ENCODE measurements at places on chromosomes 6 and 20. TPM values are rescaled to one million over a fixed set of nuclear protein-coding genes. Genes with fewer than 3 reads are reported as not detected.

Gene FERMT1
- 6.3 TPM for total RNA-seq

Gene CCR6
- total RNA-seq: not detected

Gene TIAM2
- total RNA-seq: 3.5 TPM

Gene COL21A1
- total RNA-seq: 0.38 TPM

Gene PTCHD4
- total RNA-seq: 7.0 TPM

Gene STXBP5
- 40.8 TPM for total RNA-seq

Gene TCP11
- total RNA-seq: 0.19 TPM

Gene RIMS1
- 17.1 TPM for total RNA-seq

Gene LGSN
- total RNA-seq: under 0.01 TPM

Gene OR2H2
- total RNA-seq: not detected

Gene HLA-DRB5
- not detected for total RNA-seq

Gene PLA2G7
- total RNA-seq: under 0.01 TPM

Gene GABRR1
- total RNA-seq: not detected

Gene KCNK16
- not detected for total RNA-seq

Gene SFTA2
- not detected for total RNA-seq

Gene BPIFB2
- not detected for total RNA-seq

Gene FOXC1
- 2.3 TPM for total RNA-seq

Gene TCFL5
- total RNA-seq: 18.6 TPM

Gene ASIP
- not detected for total RNA-seq

Gene KIF6
- total RNA-seq: 0.28 TPM

All from regular cardiac myocyte (primary cell).